ENCODE measurements at places on chromosomes 4 and X.

GRCh38 chrX:2371026-2371711 lies 129.6 kb downstream of the DHRSX start:
- no peak for DNase-seq

- DNase-seq = no peak
Observed at GRCh38 chrX:63959975-63960374, 175.0 kb upstream of the ARHGEF9 start.

DNA sequence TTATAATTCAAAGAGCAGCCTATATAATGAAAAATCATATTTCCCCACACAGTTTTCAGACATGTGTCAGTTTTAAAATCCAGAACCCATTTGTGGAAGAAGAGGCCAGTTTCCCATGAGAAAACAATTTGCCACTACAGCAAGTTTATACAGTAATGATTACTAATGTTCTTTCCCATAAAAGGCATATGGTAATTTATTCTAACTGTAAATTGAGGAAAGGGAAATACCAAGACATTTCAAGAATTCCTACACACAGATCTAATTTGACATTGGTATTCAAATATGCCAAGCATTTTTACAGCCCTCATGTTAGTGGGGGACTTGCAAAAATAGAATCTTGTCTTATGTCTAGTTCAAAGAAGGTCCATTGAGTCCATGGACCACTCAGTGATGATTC lies 1368.6 kb downstream of the FSTL5 start:
- no peak for DNase-seq

DNA sequence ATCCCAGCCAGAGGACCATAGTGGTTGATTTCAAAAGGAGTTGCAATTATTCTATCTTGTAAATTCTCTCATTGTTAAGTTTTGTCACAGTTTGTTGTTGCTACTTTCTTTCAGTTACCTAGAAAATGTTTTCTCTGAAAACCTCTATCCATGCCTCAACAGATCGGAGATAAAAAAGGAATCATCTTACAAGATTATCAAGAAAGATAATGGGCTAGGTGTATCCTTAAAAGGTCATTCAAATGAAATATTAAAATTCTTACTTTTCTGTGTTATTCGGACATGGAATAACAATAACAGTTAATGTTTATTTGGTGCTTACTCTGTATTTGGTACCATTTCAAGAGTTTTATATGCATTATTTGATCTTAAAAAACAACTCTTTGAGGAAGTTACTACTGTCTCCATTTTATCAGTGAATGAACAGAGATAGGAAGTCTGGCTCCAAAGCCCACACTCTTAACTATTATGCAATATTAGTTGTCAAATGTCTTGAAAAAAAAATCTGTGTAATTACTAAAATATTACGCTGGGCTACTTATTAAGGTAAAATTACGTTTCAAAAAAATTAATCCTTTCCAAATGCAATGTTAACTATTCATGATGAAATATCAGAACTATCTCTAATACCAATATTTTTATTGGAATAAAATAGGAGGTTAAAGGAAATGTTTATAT lies 97.5 kb downstream of the SNCA start:
- DNase-seq = no peak

DNA sequence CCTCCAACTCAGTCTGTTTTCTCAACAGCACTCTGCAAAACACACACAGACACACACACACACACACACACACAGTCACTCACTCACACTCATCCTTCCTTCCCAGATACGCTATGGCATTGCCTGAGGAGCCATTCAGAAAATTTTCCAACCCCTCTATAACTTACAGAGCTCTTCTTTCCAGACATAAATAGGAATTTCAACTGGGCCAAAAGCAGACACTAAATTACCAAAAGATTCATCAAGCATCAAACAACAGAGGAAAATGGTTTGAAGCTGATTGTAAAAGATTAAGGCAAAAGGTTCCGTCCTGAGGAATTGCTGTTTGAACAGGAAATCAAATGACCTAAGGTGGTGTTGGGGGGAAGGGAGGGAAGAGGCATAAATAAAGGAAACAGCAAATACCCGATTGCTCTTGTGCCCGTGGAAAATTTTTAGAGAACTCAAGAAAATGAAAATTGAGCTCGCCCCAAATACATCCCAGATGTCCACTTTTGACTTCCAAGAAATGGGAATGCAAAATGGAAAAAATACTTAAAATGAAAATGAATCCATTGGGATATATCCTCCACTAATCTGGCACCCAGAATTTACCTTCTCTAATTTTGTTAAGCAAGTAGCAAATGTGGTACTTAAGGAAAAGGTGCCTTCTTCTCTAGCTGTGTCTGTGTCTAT lies 183.6 kb downstream of the QDPR start:
- no peak for DNase-seq

- peak; percentile 6 for DNase-seq
Observed at GRCh38 chr4:73308286-73308685, 49.7 kb upstream of the ANKRD17 start.

DNA sequence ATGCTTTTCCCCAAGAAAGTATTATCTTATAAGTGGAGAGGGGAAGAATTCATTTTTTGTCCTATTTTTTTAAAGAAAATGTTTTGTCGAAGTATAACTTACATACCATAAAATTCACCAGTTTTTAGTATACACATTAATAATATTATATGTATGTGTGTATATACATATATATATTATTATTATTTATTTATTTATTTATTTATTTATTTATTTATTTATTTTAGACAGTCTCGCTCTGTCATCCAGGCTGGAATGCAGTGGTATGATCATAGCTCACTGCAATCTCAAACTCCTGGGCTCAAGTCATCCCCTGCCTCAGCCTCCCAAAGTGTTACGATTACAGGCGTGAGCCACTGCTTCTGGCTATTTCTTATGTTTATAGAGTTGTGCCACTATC lies 334.1 kb downstream of the ZNF674 start:
- DNase-seq = no peak

- no peak for DNase-seq
Observed at GRCh38 chr4:184784628-184785257, 41.0 kb downstream of the ACSL1 start.

All from NCI-H1417 (cell line).